Fibroblast of villous mesenchyme (primary cell): ENCODE measurements at places on chromosomes 1 and 21.

DNA sequence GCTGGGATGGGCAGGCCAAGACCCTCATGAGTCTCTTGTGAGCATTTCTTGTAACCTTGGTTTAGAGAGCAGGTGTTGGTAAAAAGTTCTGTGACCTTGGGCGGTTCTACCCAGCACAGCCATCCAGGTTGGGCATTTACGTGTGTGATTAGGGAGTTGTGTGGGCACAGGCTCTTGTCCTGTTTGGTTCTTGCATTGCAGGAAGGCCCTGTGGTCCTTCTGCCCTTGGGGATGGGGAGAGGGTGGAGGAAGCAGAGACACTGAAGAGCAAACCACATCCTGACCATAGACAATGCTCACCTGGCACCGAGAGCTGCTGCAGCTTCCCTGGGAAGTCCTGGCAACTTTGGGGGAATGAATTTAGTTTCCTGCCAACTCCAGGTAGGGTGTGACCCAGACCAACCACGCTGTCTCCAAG lies 25.6 kb downstream of the RNF187 start:
- DNase-seq = no peak

DNA sequence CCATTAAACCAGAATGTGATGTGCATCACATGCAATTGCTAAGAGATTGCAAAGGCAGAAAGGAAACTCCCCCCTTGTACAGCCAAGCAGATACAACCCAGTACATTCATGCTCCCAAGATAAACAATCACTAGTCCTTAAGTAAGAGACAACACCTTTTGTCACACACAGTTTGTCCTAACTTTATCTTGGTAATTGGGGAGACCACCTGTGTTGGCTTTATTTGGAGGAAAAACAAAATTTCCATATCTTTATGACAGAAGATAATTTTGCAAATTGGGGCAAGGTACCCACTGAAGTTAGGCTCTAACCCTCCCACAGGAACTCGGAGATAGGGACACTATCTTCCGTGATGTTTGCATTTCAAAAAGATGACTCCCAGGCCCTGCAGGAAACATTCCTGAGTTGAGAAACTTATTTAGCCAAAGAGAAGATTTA lies 175.0 kb upstream of the TNR start:
- peak; percentile 63 for DNase-seq

DNA sequence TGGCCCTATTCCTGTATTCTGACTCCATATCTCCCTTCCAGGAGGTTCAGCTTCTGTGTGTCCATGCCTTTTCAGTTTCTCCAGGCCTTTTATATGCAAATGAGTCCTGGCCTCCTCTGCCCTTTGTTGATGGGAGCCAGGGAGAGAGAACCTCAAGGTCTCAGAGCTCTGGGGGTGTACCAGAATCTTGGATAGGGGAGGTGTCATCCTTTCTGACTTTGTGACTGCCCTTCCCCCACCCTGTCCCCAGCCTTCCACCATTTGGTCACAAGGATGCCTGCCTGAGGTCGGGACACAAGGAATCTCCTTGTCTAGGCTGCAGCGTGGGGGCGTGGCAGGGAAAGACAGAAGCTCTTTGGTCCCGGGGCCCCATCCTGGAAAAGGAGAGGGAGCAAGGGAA lies 18.6 kb downstream of the LURAP1 start:
- no peak for DNase-seq

GRCh38 chr1:14571810-14572767 lies 26.4 kb upstream of the KAZN start:
- DNase-seq = no peak

- no peak for DNase-seq
Measured at GRCh38 chr1:230424391-230425251, 1.5 kb downstream of the PGBD5 start.

DNA sequence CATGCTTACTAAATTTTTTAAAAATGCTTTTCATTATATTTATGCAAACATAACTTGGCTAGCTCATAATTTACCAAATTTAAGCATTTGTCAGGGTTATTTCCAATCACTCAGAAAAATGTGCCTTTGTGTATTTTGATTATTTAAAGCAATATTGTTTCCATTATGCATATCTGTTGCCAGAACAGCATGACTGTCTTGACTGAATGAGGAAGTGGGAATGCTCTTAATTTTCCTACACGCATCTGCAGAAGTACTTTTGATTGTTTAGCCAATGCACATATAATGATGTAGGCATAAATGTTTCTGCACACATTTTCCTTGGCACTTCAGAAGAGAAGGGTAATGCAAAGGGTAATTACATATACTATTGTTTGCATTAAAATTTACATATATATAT lies 92.5 kb upstream of the ADGRL2 start:
- no peak for DNase-seq

DNA sequence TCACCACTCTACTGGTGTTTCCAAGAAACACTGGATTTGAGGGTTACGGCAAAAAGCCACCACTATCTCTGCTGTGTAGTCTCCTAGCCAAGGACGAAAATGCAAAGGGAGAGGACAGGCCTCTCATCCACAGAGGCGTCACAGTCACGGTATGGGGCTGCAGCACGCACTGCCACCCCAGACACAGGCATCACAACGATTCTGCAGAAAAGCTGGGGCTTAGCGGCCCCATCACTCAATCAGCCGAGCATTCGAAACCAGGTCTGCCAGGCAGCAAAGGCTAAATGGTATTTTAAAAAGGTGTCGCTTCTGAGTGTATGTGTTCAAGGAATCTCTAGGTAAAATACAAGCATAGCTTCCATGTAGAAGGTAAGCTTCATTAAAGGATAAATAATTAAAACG lies 1.4 kb downstream of the RIPK4 start:
- no peak for DNase-seq

DNA sequence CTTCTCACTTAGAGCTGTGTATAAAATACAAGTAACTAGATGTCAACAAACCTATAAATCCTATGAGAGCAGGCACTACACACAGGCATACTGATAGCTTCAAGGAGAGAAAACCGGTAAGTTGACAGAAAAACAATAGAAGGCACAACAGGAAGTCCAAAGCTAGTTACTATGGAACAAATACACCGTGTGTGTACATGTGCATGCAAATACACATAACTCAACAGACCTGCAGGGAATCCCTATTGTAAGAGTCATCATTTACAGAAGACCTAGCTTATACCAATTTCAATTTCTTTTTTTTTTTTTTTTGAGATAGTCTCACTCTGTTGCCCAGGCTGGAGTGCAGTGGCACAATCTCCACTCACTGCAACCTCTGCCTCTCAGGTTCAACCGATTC lies 26.3 kb downstream of the JAK1 start:
- no peak for DNase-seq

GRCh38 chr1:155006601-155007101 lies 4.0 kb downstream of the ZBTB7B start:
- no peak for DNase-seq

DNA sequence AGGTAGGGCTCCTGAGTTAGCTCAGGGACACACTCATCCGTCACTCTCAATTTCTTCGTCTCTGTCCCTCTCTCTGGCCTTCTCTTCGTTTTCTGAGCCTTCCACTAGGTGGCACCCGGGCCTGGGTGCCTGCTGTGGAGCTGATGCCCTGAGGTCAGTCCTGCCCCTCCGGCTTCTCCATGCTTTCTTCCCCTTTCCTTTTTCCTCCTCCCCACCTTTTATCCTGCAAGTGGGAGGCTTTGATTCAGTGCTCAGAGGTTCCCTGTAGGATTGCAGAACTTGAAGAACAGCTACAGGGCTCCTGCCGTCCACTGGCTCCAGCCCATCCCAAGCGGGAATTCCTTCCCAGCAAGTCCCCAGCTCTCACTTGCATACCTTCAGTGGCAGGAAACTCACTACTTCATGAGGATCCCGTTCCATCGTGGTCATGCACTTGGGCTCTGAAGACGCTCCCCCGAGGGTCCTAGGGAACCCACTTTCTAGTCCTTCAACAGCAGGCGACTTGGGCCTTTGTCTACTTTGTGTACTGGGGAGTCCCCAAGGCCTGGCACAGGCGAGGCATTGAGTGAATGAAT lies 45.6 kb downstream of the SRRM1 start:
- peak; percentile 71 for DNase-seq

GRCh38 chr1:160363951-160364735 lies 2.7 kb upstream of the NHLH1 start:
- DNase-seq = no peak

GRCh38 chr1:42172381-42173133 lies 8.0 kb upstream of the GUCA2A start:
- no peak for DNase-seq

GRCh38 chr1:41496080-41497055 lies 11.9 kb upstream of the EDN2 start:
- peak; percentile 87 for DNase-seq

DNA sequence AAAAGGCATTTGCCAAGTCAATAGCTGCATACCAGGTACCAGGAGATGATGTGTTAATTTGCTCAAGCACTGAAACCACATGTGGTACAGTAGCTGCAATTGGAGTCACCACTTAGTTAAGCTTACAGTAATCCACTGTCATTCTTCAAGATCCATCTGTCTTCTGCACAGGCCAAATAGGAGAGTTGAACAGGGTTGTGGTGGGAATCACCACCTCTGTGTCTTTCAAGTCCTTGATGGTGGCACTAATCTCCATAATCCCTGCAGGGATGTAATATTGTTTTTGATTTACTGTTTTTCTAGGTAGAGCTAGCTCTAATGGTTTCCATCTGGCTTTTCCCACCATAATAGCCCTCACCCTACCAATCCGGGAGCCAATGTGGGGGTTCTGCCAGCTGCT lies 91.9 kb downstream of the FCRL5 start:
- no peak for DNase-seq

DNA sequence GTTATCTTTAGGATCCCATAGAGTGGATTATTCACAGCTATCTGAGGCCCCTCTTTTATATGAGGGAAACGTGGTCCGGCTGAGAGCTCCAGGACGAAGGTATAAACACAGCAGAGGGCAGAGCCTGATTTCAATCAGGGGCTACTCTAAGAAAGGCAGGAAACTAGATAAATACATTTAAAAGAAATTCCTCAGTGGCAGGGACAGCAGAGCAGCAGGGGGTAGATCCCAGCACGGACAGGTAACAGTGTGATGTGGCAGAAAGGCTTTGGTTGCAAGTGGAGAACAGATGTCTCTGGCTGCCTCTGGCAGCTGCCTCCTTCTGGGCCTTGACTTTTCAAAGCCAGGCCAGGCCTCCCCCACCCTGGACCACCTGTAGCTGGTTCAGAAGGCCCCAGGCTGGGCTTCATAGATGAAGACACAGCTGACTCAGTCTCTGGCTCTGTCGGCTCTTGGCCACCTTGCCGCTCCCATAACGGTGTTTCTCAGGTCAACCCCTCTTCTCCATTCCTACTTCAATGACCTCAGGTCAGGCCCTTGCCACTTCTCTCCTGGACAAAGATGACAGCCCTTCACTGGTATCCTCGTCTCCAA lies 43.8 kb downstream of the FAM78B start:
- no peak for DNase-seq

DNA sequence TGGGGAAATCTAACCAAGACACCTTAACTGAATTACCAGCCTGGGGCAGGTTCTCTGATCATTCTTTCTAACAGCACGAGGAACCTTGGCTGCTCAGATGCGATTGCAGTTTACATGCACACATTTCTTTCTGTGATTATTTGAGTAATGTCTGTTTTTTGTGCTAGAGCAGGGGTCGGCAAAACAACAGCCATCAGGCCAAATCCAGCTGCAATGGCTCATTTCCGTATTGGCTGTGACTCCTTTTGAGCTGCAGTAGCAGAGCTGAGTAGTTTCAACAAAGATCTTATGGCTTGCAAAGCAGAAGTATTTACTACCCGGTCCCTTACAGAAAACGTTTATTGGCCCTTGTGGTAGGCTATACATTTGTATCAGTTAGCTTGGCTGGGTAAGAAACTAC lies 37.1 kb downstream of the ZBTB18 start:
- no peak for DNase-seq

GRCh38 chr1:170097449-170097948 lies 23.0 kb upstream of the KIFAP3 start:
- DNase-seq = no peak

- DNase-seq = no peak
Measured at GRCh38 chr1:228401782-228402640, 4.6 kb downstream of the TRIM11 start.

- DNase-seq = peak; percentile 24
Measured at GRCh38 chr1:233295237-233295974, at the start of gene PCNX2. PCNX2 (minus strand) TSS chr1:233295725; CDS start chr1:233295478, 247 bp downstream.

DNA sequence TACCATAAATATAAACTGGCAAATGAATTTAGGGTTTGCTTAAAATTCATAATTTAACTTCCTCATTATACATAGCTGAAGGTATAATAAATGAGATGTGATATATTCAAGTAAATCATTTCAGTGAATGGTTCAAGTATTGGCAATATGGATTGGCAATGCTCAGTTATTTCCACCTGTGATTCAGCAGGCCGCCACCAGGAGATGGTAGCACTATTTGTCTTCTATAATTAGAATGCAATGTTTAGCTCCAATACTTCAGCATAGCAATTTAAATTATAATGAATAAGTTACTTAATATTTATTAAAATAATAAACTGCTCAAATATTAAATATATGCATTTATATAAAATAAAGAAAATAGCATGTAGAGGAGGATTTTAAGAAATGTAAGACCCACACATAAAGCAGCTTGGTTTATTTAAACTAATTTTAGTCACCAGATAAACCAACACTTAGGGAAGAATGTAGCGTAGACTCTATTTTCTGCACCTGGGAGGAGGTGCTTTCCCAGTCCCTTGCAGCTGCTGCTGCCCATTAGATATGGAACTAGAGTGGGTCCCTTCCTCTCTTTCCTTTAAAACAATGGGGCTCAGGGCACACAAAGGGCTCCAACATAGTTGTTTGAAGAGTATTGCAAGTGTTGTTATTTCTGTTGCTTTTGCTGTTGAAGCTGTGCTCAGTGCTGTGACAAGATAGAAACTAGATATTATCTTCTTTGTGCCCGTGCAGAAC lies 62.1 kb downstream of the PLPPR4 start:
- DNase-seq = no peak

DNA sequence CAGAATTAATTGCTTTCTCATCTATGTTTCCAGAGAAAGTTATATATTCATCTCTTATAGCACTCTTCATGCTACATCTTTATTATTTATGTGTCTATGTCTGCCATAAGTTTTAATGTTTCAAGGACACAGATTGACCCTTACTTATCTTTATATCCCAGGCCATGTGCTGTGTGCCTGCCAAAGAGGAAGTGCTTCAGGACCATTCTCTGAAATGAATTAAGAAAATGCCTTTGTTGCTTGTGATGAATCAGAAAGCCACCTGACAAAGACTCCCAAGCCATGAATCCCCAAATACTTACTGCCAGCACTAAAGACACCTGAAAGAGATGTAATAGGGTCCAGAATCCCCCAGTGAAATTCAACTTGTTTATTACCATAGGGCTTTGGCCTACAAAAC lies 342.1 kb upstream of the C1orf87 start:
- DNase-seq = no peak

- no peak for DNase-seq
Measured at GRCh38 chr1:232987046-232987773, 36.8 kb downstream of the NTPCR start.
